ENCODE measurements at places on chromosomes 5 and 9.
A peak's percentile ranks its signal among the peaks of the same experiment; 100 is the strongest.

- no peak for DNase-seq
Observed at GRCh38 chr5:154487541-154487940, 9.5 kb upstream of the HAND1 start.

GRCh38 chr5:15993334-15993733 lies 186.3 kb downstream of the MARCHF11 start:
- DNase-seq = peak; percentile 62

GRCh38 chr9:133821601-133822429 lies 83.7 kb upstream of the SARDH start:
- no peak for DNase-seq

GRCh38 chr5:5042806-5043205 lies 97.3 kb upstream of the ADAMTS16 start:
- DNase-seq = no peak

DNA sequence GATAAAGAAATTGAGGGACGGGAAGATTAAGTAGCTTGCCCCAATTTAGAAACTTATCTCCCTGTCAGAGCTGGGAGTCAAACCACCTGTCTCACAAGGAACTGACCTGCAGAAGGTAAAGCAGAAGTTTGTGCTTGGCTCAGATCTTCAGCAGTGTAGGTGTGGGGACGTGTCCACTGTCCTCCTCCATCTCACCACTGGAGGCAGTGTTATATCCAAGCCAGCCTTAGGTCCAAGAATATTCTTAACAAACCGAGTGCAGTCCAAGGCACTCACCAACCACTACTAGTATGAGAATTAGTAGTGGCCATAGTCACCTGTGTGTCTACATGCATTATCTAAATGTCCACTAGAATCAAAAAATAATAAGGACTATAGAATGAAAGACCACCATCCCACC lies 86.3 kb upstream of the IRX1 start:
- DNase-seq = no peak

DNA sequence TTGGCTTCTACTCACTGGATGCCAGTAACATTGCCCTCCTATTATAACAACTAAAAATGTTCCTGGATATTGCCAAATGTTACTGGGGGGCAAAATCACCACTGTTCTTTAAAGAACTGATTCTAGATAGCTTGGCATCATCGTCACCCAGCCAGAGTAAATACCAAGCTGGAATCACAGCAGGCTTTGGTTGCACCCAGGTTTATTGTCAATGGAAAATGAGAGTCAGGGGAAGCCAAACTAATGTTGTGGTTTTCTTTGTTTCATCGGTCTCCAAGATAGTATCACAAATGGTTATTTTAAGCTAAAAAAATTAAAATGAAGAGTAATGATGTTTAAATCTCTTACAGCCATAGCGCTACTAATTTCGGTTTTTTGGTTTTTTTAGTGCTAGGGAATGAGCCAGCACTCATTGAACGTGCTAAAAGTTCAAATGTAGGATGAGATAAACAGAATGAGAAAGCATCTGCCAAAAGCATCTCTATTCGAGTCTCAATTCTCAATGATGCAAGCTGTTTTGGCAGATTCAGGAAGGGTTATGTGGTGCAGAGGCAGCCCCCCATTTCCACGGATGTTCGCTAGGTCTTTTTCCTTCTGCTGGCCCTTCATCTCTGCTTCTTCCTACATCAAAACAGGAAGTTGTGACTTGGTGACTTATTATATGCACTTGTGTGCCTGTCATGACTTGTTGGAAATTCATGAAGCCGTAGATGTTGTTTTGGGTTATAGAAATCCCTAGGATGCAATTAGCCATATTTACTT lies 558.0 kb downstream of the EBF1 start:
- no peak for DNase-seq

- DNase-seq = no peak
Observed at GRCh38 chr5:89703817-89704216, 705.7 kb downstream of the CETN3 start.

- peak; percentile 66 for DNase-seq
Observed at GRCh38 chr9:38362852-38363588, 29.5 kb upstream of the ALDH1B1 start.

- no peak for DNase-seq
Observed at GRCh38 chr5:24059716-24060115, 552.3 kb downstream of the PRDM9 start.

- DNase-seq = no peak
Observed at GRCh38 chr5:11384441-11385250, 519.6 kb downstream of the CTNND2 start.

DNA sequence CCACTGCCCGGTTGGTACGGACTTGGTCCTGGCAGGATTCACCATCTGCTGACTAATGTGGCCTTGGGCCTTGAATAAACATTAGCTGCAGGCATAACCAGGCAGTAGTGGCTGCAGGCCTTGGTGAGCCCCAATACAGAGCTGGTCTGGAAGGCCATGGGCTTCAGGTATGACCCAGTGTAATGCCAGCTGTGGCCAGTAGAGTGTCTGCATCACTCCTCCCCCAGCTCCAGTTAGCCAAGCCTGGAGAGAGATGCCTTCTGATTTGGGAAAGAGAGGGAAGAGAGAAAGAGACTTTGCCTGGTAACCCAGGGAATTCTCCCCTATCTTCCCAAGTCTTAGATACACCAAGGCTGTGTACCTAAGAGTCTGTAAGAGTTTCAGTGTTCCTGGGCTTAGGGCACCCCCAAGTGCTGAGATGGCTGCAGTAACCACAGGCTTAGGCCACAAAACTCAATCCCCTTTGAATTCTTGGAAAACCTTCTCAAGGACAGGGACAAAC lies 5.6 kb upstream of the C5 start:
- DNase-seq = no peak

DNA sequence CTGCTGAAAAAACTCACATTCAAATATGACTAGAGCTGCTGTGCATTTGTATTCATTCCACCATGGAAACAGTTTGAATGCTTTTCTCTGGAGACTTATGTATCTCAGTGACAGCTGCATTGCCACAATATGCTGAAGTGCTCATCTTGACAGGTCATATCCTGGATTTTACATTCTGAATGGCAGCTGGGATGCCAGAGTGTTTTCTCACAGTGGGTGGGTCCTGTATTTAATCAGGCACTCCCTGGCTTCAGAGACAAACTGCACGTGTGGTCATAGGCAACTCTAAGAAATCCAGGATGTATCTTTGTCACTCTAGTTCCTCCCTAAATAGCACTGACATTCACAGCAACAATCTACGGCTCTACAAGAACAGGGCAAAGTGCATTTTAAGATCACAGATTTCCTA lies 75.6 kb downstream of the ST8SIA4 start:
- peak; percentile 51 for DNase-seq

DNA sequence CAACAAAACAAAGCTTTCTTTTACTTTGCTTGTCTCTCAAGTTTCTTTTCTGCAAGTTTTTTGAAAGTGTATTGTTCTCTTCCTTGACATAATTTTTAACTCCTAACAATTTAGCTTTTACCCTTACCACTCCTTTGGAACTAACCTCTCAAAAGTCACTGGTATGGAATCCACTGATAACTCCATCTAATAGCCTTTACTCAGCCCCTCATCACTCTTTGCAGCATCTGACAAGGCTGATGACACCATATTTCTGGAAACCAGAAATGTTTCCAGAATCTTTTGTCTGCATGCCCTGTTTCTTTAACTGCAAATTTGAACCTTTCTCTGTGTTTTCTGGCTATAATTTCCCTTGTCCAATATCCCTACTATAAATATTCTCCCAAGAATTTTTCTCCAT lies 46.5 kb downstream of the ZNF474 start:
- no peak for DNase-seq

GRCh38 chr9:116952436-116952810 lies 265.3 kb downstream of the TRIM32 start:
- DNase-seq = no peak

DNA sequence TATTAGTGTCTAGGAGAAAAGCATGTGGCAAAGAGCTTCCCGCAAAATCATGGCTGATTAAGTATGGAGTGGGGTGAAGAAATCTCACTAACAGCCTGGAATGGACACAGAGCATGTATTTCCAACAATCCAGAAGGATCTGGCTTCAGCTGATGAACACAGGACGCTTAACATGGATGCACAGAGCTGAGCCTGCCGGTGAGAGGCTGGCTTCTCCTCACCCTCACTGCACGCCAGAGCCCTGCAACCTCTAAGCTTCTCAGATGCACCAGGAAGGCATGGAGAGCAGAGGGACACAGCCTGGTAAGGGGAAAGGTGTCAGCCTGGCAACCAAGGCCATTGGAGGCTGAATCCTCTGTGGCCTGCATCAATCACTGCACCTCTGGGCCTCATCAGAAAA lies 298.5 kb downstream of the TRIM32 start:
- no peak for DNase-seq
